CD4-positive, alpha-beta T cell (primary cell): ENCODE measurements at places on chromosomes 16 and 17.
A peak's percentile ranks its signal among the peaks of the same experiment; 100 is the strongest.

DNA sequence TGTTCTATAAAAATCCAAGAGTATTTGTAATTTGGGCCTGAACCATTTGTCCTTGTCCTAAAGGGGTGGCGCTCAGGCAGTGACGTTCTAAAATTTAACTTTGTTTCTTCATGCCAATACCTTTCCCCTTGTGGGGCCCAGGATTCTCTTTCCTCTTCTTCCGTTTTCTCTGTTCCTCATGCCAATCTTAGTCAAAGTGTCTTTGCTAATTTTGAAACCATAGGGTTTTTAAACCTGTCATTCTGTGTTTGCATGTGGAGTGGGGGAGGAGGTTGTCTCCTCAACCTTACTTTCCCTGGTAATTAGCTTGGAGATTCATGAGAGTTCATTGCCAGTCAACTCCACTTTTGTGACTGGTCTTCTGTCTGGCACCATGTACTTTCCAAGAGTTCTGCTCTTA lies 337.1 kb downstream of the MAF start:
- peaks cover 26% of the 10 kb centered on the region for H3K4me1 ChIP-seq
- no peak for DNase-seq
- no peaks in the 10 kb centered on the region for H3K36me3 ChIP-seq
- H3K27me3 ChIP-seq = no peaks in the 10 kb centered on the region
- no peak overlapping the region for H3K27ac ChIP-seq

GRCh38 chr17:62017496-62017895 lies 47.6 kb downstream of the MED13 start:
- H3K27ac ChIP-seq = no peak overlapping the region
- H3K27me3 ChIP-seq = no peaks in the 10 kb centered on the region
- no peak for DNase-seq

DNA sequence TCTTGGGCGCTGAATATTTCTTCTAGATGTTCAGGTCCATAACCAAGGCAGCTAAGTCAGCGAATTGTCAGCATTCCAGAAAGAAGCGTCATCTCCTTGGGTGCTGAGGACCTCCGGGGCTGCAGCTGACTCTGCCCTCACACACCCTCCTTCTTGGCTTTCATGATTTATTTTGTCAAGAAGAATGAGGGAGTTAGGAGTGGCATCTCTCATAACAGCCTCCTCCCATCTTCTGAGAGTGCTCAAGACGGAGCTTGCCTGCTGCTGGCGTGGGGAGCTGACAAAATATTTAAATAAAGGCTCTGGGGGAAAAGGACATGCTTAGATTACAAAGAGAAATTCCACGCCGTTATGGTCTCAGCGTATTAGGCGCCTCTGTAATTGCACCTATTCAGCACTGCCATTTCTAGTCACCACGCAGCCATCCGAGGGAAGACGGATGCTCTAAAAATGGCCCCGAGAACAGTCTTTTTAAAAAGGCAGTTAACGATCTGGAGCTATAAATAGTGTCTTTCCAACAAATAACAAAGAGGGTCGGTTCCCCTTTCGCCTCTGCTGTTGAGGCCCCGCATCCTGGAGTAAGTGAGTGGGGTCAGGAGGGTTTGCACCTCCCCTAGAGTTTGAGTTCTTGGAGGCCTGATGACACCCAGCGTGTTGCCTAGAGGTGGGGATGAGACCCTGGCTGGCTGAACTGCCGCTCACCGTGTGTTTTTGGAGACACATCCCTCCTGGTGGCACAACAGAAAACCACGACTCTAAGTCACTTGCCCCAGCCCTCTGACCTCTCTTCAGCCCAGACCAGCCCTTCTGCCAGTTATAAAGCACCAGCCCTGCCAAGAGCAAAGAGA lies 187.0 kb downstream of the CCDC182 start:
- H3K4me3 ChIP-seq = no peak overlapping the region
- H3K27me3 ChIP-seq = no peaks in the 10 kb centered on the region
- DNase-seq = no peak
- no peak overlapping the region for H3K27ac ChIP-seq

GRCh38 chr16:23877107-23878070 lies 41.6 kb downstream of the PRKCB start:
- H3K27ac ChIP-seq = no peak overlapping the region
- H3K4me1 ChIP-seq = peaks cover 26% of the 10 kb centered on the region
- DNase-seq = no peak
- H3K27me3 ChIP-seq = no peaks in the 10 kb centered on the region

- no peak for DNase-seq
- H3K36me3 ChIP-seq = no peaks in the 10 kb centered on the region
- H3K27ac ChIP-seq = no peak overlapping the region
Observed at GRCh38 chr16:55043499-55043898, 112.8 kb downstream of the IRX5 start.

DNA sequence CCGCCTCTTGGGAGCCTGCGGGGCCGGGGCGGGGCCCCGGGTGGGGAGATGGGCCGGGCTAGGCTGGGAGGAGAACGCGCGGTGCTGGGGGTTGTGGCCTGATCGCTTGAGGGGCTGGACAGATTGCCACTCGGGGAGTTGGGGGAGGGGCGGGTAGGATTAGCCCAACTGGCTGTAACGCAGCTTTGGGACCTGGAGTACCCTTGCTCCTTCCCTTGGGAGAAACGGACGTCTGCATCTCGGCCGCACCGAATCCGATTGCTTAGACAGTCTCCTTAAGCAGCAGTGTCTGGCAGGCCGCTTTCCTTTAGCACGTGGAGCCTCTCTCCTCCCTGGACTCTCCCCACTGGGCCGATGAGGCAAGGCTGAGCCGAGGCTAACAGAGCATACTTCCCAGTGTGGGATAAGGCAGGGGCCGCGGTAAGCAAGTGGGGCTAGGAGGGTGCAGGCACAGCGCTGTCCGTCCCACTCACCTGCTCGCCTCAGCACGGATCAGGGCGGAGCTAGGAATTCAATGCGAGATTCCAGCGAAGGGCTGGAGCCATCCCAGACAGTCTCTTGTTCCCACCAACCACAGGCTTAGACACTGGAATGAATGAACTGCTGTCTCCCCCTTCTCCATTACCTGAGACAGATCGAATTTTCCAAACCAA lies 540 bp upstream of the ACLY start:
- H3K27me3 ChIP-seq = no peaks in the 10 kb centered on the region
- no peak for DNase-seq
- H3K4me3 ChIP-seq = peak overlapping the region; percentile 90
- no peak overlapping the region for H3K27ac ChIP-seq

DNA sequence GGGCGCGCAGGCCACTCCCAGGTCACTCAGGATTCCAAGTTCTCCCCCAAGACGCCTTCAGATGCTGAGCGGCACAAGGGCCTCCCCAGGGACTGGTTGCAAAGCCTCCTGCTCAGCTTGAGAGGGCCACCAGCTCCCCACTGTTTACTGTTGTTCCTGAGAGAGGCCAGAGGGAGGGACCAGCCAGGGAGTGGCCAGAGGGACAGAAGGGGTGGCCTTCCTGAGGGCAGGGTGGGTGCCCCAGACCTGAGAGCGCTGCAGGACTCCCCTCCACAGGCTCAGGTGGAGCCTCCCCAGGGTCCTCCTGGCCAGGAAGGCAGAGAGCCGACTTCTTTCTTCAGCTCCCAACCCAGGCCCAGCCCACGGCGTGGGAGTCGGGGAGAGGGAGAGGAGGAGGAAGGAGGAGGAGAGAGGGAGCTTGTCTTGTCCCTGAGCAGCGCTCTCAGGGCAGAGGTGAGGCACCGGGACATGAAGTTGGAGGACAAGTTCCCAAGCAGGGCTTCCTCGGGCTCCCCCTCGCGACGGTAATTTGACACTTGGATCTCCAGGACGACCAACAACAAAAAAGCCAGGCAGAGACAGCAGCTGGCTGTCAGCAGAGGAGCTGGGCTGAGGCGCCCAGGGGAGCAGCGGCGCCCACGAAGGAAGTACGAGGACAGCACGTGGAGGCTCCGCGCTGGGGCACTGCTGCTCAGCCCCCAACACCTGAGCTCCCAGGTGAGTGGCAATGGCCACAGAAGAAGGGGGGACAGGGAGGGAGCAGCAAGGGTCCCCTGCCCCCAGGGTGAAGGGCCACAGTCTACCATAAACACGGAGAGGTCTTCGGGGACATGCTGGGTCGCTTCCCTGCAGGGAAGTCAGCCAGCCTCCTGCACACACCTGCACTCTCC lies 497 bp downstream of the SMIM5 start:
- peak; percentile 51 for DNase-seq
- H3K27ac ChIP-seq = no peak overlapping the region
- peaks cover 17% of the 10 kb centered on the region for H3K4me1 ChIP-seq
- no peaks in the 10 kb centered on the region for H3K27me3 ChIP-seq
- peaks cover 4% of the 10 kb centered on the region for H3K36me3 ChIP-seq

DNA sequence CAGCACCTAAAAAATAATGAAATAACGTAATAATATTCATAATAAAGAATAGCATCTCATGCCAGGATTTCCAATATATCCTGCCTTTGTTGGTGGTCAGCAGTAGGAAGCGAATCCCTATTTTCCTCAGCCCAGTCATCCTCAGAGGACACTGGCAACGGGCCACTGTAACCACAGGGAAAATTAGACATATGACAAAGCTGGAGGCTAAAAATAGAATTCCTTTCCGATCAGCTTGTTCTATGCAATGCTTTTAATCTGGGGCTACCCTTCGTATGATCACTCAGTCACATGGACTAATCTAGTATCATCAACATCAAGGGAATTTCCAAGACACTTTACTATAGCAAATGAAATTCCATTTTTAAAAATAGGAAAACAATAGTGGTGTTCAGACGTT lies 246.9 kb upstream of the KCNJ16 start:
- H3K4me1 ChIP-seq = no peaks in the 10 kb centered on the region
- no peaks in the 10 kb centered on the region for H3K27me3 ChIP-seq
- no peaks in the 10 kb centered on the region for H3K36me3 ChIP-seq
- no peak overlapping the region for H3K4me3 ChIP-seq

DNA sequence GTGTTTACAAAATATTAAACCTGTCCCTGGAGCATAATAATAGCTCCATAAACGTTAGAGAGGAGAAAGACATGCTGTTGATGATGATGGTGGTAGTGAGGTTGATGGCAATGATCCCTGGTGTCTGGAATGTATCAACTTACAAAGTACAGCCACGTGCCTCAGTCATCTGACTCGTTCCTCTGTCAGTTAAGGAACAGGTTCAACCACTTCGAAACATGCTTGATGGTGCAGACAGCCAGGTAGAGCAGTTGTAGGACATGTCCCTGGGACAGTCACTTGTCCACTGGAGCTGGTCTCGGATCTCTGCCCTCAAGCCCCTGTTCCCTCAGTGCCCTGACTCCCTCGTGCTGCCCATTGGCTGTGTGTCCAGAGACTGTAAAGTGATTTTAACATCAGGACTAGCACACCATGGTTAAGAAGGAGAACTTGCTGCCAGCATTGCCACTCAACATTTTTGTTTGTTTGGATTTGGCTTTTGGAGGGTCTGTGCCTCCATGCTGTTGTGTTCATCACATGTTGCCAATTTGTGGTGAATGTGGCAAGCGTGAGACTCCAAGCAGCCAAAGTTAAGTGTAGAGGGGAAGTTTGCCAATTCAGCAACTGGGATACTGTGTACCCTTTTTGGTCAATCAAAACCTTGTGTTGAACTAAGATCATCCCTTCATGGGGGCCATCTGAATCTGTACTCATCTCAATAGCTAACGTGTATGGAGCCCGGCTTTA lies 16.3 kb upstream of the SALL1 start:
- H3K4me3 ChIP-seq = no peak overlapping the region
- no peak for DNase-seq
- no peaks in the 10 kb centered on the region for H3K4me1 ChIP-seq
- H3K27me3 ChIP-seq = peaks cover 2% of the 10 kb centered on the region
- H3K36me3 ChIP-seq = no peaks in the 10 kb centered on the region

- H3K4me3 ChIP-seq = no peak overlapping the region
- H3K27me3 ChIP-seq = no peaks in the 10 kb centered on the region
- no peak for DNase-seq
- H3K36me3 ChIP-seq = no peaks in the 10 kb centered on the region
- H3K27ac ChIP-seq = no peak overlapping the region
Observed at GRCh38 chr16:83336603-83337002, 471.2 kb upstream of the HSBP1 start.

DNA sequence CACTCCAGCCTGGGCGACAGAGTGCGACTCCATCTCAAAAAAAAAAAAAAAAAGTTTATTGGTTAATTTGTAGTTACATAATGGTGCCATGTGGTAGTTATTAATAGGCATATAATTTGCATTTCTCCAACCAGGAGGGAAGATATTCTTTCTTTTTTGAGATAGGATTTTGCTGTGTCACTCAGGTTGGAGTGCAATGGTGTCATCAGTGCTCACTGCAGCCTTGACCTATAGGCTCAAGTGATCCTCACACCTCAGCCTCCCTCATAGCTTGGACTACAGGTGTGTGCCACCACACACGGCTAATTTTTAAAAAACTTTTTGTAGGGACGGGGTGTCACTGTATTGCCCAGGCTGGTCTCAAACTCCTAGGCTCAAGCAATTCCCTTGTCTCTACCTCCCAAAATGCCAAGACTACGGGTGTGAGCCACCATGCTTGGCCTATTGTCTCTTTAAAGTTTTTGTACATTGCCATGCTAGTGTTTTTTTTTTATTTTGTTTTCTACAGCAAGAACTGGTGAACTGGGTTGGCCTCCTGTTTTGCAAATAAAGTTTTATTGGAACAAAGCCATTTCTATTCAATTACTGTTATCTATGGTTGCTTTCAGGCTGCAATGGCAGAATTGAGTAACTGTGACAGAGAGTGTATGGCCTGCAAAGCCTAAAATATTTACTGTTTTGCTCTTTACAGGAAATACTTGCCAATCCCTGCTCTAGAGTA lies 11.9 kb downstream of the SNX29 start:
- no peaks in the 10 kb centered on the region for H3K27me3 ChIP-seq
- H3K36me3 ChIP-seq = no peaks in the 10 kb centered on the region
- H3K4me1 ChIP-seq = no peaks in the 10 kb centered on the region
- no peak overlapping the region for H3K4me3 ChIP-seq

GRCh38 chr17:2594722-2595599 lies 1.5 kb downstream of the PAFAH1B1 start:
- H3K27ac ChIP-seq = peak overlapping the region; percentile 95
- no peaks in the 10 kb centered on the region for H3K27me3 ChIP-seq
- peak overlapping the region; percentile 65 for H3K4me3 ChIP-seq
- H3K4me1 ChIP-seq = peaks cover 27% of the 10 kb centered on the region

DNA sequence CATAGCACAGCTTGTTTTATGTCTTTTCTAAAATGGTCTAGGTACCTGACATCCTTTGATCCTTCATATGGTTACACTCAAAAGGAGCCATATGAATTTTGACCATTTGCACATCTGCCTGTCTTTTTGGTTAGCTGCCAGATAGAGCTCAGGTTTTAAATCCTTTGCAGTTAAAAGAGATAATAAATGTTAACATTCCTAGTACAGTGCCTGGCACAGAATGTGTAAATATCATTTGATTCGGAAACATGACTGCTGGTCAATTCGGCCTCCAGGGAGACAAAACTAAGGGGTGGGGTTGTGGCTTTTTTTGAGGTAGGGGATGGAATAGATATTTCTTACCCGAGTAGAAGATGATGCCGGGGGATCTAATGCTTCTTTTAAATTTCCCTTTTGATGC lies 64.2 kb downstream of the FTO start:
- H3K27me3 ChIP-seq = no peaks in the 10 kb centered on the region
- H3K27ac ChIP-seq = no peak overlapping the region
- no peak overlapping the region for H3K4me3 ChIP-seq

GRCh38 chr16:71348262-71349085 lies 10.0 kb upstream of the CALB2 start:
- H3K4me3 ChIP-seq = no peak overlapping the region
- no peak for DNase-seq
- H3K27me3 ChIP-seq = no peaks in the 10 kb centered on the region
